ENCODE measurements at places on chromosomes 6 and 20.
A peak's percentile ranks its signal among the peaks of the same experiment; 100 is the strongest.

- DNase-seq, result no peak
Measured at GRCh38 chr20:1083431-1084080, 34.8 kb upstream of the PSMF1 start.

DNA sequence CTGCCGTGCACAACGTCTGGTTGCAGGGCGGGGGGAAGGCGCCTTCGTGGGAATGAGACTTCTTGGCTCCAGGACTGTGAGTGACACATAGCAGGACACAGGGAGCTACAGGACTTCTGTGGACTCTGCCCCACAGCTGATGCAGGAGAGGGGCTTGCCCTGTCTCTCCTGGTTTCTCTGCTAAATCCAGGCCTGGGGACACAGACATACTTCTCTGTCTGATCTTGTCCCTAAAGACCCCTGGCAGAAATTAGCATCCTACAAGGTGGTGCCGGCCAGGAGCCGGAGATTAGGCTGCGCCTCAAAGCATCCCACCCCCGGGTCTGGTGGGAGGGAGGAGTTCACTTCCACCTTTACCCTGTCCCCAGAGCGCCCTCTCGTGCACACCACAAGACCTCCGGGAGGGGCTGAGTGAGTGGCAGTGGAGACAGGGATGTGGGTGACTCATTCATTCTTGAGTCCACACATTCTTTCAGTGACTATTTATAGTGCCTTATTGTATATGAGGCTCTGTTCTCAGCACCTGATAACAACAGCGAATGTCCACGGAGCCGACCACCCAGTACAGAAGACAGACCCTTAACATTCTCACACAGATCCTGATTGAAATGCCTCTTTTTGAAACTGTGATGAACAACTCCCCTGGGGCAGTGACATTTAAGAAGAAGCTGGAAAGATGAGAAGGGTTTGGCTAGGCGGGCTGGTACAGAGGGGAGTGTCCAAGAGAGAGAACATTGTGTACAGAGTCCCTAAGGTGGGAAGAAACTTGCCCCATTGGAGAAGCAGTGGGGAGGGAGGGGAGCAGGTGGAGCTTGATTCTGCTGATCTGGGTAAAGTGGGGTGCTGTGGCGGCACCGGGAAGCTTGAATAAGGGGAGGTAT, 39.0 kb downstream of the GMPR start:
- DNase-seq, result peak; percentile 91

DNA sequence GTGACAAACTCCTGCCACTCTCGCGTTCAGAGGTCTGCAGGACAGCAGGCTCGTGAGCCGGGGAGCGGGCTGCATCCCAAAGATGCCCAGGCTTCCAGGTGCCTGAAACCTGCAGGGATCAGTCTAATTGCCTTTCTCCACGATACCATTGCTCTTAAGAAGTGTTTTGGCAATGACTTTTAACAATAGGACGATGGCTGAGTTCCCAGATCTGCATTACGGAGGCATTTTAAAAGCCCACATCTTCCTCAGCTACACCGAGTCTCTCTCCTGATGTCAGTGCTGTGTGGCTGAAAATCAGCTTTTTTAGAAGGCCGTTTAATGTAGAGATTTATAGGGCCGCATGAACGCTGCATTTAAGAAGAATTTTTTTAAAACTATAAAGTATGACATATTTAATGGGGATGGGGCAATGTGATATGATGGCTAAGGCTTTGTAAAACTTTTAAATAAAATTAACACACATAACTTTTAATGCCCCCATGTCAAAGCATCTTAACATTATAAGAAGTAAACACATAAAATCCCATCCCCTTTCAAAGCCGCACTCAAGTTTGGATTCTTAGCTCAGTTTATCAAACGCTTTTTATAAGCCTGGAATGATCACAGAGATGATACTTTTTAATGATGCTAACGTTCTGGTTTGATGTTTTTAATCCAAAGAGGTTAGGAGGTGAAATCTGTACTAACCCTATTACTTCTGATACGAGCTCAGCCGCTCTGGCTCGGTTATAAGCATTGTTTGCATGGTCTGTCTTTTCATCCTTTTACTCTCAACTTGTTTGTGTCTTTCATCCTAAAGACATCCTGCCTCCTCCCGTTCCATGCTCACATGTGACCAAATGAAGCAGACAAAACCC, 386.0 kb downstream of the SMOC2 start:
- DNase-seq, result no peak

GRCh38 chr6:142329486-142330113, 27.8 kb downstream of the ADGRG6 start:
- no peak for DNase-seq

DNA sequence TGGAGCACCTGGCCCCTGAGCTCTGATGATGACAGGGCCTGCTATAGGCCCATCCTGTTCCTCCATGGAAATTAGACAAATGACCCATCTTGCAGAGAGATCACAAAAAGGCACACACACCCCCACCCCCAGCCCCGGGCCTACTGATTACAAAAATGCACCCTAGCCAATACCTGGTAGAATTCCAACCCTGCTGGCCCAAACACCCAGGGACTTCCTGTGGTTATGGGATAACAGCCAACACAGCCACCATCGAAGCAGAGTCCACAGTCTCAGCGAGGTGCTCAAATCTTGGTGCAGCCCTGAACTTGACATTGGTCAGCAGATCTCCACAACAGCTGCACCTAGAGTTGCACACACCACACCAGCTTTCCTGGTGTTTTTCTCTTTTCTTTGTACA, 17.0 kb downstream of the NCR2 start:
- no peak for DNase-seq

GRCh38 chr6:80548532-80548931, 442.1 kb downstream of the BCKDHB start:
- no peak for DNase-seq

DNA sequence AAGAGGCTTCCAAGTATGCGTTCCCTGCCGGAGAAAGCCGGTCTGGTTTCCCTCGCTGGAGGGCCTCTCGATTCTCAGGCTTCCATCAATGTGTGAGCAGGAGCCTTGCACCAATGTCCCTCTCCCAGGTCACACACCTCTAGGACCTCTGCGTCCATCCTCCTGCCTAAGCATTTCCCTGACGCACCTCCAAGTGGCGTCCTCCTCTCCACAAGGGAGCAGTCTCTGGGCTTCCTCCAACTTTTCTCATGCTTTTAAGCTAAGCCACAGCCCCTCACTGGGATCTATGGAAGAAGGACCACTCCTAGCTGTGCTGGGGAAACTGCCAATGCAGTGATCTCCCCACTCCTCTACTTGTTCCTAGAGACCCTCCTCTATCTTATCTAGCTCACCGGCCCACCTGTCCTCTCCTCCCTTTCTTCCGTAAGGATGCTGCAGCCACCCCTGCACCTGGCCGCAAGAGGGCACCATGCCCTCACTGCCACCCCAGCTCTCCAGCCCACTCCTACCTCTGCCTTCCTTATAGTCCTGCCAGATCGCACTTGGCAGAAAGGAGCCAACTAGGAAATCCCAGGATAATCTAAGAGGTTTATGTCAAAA, 258.7 kb downstream of the LRFN2 start:
- no peak for DNase-seq

GRCh38 chr20:60565083-60565482, 606.9 kb downstream of the CDH26 start:
- DNase-seq, result no peak

DNA sequence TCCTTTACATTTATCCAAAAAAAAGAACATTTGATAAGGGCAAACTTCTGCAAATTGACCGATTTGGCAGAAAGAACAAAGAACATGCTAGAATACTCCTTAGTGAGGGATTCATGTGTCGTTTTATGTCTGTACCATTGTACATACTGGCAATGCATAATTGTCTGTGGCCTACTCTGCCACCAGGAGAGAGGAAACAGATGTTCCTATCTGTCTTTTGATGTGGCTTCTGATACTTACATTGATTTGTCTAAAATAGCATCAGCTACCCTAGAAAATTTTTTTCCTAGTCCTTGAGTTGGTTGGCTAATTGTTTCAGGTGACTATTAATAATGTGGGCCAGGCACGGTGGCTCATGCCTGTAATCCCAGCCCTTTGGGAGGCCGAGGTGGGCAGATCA, 654.1 kb downstream of the KIF16B start:
- DNase-seq, result no peak

DNA sequence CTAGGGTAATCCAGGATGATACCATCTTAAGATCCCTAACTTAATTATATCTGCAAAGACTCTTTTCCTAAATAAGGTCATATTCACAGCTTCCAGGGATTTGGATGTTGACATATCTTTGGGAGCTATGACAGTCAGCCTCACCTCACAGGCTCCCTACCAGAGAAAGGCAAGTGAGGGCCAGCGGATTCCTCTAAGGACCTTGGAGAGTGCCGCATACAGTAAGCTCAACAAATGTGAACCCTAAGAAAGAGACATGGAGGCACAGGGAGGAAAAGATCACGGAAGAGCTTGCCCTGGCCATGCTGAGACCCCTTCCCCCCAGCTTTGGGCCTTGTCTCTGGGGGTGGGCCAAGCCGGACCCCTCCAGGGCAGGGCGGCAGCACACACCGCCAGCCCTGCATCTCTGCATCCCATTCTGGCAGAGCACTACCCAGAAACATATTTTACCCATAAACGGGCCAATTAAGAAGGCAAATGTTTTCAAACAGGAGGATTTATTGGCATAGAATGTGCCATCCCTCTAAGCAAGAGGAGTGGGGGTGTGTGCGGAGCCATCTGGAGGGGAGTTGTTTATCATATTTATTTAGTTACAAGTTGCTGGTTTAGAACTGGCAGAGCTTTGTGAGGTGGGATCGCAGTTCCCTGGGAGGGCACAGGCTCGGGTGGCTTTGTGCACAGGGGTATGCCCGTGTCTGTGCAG, 55.4 kb downstream of the CHMP4B start:
- DNase-seq, result no peak

GRCh38 chr20:19603376-19603750, 154.7 kb upstream of the RIN2 start:
- no peak for DNase-seq

- DNase-seq, result no peak
Measured at GRCh38 chr20:32511358-32512046, 73.6 kb downstream of the NOL4L start.

DNA sequence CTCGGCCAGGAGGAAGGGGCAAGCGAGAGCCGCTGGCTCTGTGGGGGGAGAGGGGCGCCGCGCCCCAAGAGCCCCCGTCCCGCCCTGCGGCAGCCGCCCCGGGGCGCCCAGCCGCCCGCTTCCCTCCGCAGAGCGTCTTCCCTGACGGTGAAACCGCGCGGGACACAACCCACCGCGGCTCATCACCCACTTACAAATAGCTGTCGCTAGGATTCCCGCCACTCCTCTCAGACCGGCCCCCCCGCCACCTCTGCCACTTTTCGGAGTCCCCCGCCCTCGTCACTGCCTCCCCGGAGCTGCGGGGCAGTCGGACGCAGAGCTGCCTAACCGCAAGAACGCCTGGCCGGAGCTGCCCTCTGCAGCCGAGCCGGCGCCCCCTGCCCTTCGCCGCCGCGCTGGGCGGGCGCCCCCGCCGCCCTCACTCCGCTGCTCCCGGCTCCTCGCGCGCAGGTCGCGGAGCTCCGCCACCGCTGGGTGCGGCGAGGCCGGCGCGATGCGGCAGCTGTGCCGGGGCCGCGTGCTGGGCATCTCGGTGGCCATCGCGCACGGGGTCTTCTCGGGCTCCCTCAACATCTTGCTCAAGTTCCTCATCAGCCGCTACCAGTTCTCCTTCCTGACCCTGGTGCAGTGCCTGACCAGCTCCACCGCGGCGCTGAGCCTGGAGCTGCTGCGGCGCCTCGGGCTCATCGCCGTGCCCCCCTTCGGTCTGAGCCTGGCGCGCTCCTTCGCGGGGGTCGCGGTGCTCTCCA, at the start of gene SLC35D3:
Gene SLC35D3 (plus strand): TSS at position 366 of the 749 bp plus-strand sequence. CDS start 128 bp downstream, at position 494.
- DNase-seq, result peak; percentile 16

All from MV-4-11 (cell line).